ENCODE measurements at places on chromosomes 3 and 15.

GRCh38 chr3:183548262-183548769 is 7.2 kb downstream of the KLHL6 start:
- no peak for DNase-seq

GRCh38 chr3:24352893-24353553 is 141.6 kb downstream of the THRB start:
- DNase-seq, result no peak

- DNase-seq, result no peak
Observed at GRCh38 chr3:4494895-4495264, 1.7 kb downstream of the ITPR1 start.

DNA sequence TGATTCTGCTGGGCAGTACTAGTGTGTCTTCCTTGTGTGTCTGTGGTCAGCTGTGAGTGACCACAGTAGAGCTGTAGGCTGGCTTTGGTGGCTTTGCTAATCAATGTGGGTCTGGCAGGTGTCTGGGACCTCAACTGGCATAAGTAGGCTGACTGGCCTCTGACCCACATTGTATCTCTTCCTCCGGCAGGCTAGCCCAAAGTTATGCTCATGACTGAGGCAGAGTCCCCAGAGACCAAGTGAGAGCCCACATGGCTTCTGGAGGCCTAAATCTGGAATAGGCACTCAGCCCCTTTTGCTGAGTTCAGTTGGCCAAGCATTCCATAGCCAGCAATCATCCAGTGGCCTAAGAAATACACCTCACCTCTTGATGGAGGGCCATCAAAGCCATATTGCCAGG is 289.1 kb upstream of the SUCLG2 start:
- DNase-seq, result no peak

DNA sequence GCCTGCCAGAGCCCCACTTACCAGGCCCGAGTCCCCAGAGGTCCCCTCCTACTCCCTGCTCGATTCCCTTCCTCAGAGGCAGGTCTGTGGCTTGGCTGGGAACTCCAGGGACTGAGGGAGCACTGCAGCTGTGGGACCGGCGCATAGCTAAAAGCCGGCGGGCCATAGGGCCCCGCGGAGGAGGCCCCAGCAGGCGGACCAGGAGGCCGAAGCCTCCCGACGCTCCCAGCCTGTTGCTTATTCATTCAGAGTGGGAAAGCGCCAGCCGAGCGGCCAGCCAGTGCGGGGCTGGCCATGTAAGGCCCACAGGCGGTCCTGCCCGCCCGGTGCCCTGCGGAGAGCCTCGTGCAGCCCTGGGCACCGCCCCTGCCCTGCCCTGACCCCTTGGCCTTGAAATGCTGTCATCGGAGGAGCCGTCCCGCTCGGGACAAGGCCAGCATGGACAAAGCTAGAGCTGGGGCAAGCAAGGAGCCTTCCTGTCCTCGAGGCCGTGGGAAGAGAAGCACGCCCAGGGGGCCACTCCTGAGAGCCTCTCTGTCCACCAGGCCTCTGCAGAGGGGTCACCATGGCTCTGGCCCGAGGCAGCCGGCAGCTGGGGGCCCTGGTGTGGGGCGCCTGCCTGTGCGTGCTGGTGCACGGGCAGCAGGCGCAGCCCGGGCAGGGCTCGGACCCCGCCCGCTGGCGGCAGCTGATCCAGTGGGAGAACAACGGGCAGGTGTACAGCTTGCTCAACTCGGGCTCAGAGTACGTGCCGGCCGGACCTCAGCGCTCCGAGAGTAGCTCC is at the start of gene LOXL1:
LOXL1 (plus strand) TSS at position 244 of the 784 bp plus-strand sequence; CDS start at position 566, 322 bp downstream.
- peak; percentile 66 for DNase-seq

GRCh38 chr3:149377408-149378364 is at the start of gene TM4SF1:
Gene TM4SF1, minus strand, starts transcription at chr3:149377649. Its CDS starts 102 bp downstream, at chr3:149377547.
- peak; percentile 43 for DNase-seq

- peak; percentile 9 for DNase-seq
Observed at GRCh38 chr3:120244834-120245225, 40.2 kb downstream of the GPR156 start.

- no peak for DNase-seq
Observed at GRCh38 chr15:101675015-101675414, 22.8 kb upstream of the TM2D3 start.

DNA sequence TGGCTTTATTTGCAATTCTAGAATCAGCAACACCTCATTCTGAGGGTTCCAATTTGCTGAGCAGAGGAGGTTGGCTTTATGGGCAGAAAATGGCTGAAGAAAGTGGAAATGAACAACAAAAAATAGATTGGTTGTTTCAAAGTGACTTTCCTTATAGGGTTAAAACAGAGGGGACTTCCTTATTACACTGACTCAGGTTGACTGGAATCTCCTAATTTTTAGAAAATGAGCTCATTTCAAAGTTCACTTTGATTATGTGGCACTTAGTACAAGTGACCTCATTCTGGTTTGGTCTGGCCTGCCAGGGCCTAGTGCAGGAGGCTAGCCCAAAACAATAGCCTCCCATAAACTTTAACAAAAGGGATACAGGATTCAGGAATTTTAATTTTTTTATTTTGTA is 41.4 kb downstream of the NFKBIZ start:
- no peak for DNase-seq

GRCh38 chr15:77921664-77922063 is 155.8 kb downstream of the TBC1D2B start:
- DNase-seq, result no peak

GRCh38 chr15:35062738-35063099 is 22.4 kb downstream of the NANOGP8 start:
- DNase-seq, result no peak

- DNase-seq, result no peak
Observed at GRCh38 chr3:177234121-177234520, 36.8 kb upstream of the TBL1XR1 start.

- no peak for DNase-seq
Observed at GRCh38 chr3:153903430-153903829, 217.8 kb upstream of the ARHGEF26 start.

- no peak for DNase-seq
Observed at GRCh38 chr3:42507252-42507651, 4.8 kb downstream of the VIPR1 start.

DNA sequence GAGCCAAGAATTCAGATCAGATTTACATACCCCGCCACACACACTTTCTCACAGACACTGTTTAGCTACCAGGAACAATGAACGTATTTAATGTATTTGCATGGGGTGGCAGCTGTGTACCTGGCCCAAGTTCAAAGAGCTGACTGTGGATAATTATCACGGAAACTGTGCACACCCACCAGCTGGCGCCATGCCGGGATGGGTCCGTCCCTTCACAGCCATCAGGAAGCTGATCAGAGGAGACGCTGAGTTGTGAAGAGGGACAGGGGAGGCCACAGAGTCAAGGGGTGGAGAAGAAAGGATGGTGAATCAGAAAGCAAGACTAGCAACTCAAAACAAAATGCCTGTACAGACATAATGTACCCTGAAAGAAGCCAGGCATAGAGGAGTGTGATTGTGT is 13.1 kb upstream of the PLA2G4D start:
- DNase-seq, result no peak

GRCh38 chr3:123788710-123789109 is 95.4 kb downstream of the MYLK start:
- DNase-seq, result no peak

- DNase-seq, result no peak
Observed at GRCh38 chr3:70112751-70113150, 113.2 kb downstream of the SAMMSON start.

GRCh38 chr15:42100021-42100800 is 5.8 kb upstream of the PLA2G4D start:
- DNase-seq, result no peak
